ENCODE measurements at places on chromosomes 7 and 10.

DNA sequence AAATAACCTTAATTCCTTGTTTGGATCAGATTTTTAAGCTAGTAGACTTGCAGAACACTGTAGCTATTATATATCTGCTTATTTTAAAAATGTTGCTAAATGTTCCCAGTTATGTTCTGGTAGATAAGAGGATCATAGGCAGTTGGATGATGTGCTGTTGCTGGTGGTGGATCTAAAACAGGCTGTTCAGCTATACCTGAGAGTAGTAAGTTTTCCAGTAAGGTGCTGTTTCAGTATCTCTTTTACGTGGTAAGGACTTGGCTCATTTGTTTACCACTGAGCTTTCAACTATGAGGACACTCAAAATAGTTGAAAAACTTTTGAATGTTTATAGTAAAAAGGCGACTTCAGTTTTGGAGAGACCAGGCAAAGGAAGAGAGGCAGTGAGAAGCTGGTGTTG is 180.9 kb downstream of the CDK14 start:
- DNase-seq = no peak

GRCh38 chr10:118957443-118957825 is 72.1 kb upstream of the NANOS1 start:
- no peak for DNase-seq

DNA sequence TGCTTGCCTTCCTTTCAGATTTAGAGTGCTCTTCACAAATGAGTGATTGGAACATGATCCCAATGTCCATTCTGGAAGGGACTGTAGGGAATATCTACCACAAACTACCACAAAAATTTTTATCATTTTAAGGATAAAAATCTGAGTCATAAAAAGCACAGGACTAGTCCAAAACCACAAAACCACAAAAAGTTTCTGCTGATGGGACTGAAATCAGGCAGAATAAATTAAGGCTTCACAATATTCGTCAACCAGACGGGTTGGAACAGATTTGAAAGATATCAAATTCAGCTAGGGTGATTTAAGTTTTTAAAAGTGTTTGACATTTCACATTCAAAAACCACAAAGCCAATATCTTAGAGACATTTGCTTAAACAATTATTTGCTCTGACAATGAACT is 100.1 kb upstream of the PTN start:
- DNase-seq = no peak

DNA sequence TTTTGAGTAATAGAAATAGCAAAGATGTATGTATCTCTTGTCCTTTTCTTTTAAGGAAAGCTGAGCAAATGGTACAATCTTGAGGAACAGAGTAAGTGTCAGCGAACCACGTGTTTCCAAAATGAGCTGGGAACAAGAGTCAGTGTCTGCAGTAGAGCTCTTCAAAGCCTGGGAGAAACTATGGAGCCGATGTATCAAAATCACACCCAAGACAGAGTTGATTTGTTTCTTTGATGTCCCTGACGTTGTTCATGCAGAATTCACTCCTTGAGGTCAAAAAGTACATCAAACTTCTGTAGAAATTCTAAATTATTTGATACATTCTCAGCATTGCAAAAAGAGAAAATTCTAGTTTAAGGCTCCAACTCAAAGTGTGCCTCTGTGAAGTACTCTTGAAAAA is 216.5 kb downstream of the SKIDA1 start:
- no peak for DNase-seq

GRCh38 chr10:5496261-5497250 is 2.8 kb downstream of the CALML5 start:
- DNase-seq = no peak

GRCh38 chr7:102823390-102824119 is 74.8 kb downstream of the FAM185A start:
- no peak for DNase-seq
